ENCODE measurements at places on chromosomes 13 and 19.
A peak's percentile ranks its signal among the peaks of the same experiment; 100 is the strongest.

DNA sequence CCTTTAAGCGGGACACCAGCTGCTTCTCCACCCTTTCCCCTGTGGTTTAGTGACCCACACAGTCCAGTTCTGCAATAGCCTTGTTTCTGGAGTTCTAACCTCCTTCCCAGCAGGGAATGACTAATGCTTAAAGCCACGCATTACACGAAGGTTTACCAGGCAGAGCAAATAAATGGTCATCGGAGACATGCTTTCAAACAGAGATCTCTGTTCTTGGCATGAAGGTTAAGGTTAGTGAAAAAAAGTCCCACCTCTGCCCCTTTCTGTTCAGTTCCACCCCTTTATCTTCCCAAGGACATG is 25.3 kb upstream of the MEDAG start:
- DNase-seq: no peak

DNA sequence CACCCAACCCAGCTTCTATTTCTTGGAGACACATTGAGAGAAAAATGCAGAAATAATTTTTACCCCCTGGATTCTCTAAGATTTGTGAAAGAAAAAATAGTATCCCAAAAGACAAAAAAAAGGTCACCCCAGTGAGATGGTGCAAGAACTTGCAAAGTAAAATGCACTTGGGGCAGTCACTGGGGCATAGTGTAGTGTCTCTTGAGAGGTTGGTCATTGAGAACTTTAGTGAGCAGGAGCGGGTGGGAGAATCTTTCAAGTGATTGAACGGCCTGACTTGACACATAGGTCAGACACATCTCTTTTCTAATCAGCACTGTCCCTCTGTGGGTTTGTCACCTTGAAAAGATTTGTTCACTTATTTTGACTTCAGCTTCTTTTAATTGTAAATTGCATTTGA is 2.4 kb downstream of the ZNF85 start:
- DNase-seq: no peak

- DNase-seq: no peak
Observed at GRCh38 chr13:26025196-26025595, 26.6 kb downstream of the SHISA2 start.

- no peak for DNase-seq
Observed at GRCh38 chr13:50668691-50669271, 174.7 kb downstream of the DLEU7 start.

- DNase-seq: no peak
Observed at GRCh38 chr19:47779524-47780214, 1.2 kb downstream of the SELENOW start.

- DNase-seq: no peak
Observed at GRCh38 chr19:29303719-29304090, 90.8 kb upstream of the UQCRFS1 start.

DNA sequence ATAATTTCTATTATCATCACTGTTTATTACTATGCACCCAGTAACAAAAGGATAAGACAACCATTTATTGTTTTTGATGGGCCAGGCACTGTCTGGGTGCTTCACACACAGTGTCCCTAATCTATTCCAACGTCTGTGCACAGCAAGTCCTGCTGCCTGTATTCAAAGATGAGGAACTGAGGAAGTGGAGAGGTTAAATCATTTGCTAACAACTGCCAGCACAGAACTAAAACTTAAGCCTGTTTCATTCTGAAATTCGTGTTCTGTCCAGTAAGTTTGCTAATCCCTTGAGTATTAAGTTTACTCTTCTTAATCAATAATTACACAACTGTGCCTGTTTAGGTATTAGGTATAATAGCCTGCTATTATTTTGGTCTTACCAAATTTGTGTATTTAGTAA is 41.9 kb downstream of the TEX26 start:
- no peak for DNase-seq

- no peak for DNase-seq
Observed at GRCh38 chr19:44779150-44779549, 1.5 kb downstream of the CBLC start.

GRCh38 chr19:17234911-17235299 is 8.9 kb downstream of the OCEL1 start:
- peak; percentile 64 for DNase-seq

DNA sequence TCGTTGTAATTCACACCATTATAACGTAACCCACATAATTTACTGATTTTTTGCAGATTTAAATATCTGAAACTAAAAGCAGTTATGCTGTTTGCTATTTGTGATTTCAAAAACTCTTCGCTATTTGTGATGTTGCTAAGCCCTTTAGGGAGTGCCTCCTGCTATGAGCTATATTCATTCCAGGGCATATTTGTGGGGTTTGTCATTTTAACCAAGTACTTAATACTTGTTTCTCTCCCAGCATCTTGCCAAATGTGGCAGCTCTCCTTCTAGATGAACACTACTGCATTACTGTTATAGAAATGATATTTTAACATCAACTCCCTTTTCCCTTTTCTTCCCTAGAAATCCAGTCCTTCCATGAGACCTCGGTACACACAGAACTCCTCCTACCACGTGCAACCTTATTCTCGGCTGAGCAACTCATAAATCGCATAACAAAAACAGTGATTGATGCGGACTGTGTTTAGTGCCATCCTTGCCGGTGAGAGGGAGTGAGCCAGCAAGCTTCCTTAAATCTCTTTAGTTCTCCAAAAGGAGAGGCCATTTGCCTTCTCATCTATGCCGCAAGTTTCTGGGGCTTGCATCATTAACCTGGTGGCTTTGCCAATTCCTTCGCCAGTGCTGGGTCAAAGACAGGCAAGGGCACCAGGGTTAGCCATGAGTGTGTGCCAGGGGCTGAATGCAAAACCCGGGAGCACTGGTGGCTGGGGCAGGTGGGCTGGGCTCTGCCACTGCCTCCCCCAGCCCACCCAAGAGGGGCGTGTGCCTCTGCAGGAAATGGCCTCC is 33.4 kb downstream of the RFX2 start:
- DNase-seq: no peak

DNA sequence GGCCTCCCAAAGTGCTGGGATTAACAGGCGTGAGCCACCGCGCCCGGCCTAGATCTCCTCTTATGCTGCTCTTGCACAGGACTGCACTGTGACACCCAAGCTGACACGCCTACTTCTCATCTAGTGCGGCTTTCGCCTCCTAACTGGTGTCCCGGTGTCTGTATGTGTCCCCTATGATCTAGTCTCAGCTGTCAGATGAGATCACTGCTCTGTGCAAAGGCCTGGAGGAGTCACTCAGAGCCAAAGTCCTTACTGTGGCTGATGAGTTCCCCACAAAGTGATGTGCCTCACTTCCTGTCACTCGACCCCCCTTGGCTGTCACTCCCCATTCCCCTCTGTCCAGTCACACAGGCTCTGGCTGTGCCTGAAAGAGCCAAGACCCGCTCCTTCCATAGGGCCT is 2.5 kb downstream of the ZNF556 start:
- DNase-seq: no peak

DNA sequence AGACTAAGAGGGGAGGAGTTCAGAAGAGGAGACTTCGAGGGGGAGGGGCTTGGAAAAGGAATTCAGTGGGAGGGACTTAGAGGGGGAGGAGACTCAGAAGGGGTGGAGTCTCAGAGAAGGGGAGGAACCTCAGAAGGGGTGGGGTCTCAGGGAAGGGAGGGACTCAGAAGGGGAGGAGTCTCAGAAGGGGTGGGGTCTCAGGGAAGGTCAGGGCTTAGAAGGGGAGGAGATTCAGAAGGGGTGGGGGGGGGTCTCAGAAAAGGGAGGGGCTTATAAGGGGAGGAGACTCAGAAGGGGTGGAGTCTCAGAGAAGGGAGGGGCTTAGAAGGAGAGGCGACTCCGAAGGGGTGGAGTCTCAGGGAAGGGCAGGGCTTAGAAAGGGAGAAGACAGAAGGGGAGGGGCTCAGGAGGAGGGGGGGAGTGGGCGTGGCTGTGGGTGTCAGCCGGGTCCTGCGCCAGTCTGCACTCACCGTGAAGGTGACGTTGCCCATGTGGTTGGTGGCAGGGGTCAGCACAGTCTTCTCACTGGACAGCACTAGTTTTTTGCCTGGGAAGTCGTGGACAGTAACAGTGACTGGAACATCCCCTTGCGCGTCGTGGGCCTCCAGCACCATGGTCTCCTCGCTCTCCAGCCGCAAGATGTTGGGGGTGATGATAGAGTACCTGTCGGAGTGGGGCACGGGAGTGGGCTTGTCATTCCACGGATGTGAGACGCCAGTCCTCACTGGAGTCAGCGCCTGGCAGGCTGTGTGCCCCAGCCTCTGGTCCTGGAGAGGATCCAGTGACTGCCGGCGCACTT is 1.5 kb downstream of the C3 start:
- DNase-seq: peak; percentile 12

DNA sequence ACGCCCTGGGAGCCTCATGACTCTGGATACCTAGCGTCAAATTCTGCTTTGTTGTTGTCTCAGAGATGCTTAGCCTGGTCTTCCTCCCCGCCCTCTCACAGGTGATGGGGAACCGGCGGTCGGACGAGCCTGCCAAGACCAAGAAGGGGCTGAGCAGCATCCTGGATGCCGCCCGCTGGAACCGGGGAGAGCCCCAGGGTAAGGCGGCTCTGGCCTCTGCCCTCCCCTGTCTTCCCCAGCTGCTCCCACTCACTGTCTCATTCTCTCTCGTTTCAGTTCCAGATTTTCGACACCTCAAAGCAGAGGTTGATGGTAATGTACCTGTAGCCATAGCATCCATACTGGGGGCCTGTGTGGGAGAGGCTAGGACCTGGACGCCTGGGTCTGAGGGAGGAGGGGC is 11.4 kb downstream of the ARHGEF1 start:
- no peak for DNase-seq

DNA sequence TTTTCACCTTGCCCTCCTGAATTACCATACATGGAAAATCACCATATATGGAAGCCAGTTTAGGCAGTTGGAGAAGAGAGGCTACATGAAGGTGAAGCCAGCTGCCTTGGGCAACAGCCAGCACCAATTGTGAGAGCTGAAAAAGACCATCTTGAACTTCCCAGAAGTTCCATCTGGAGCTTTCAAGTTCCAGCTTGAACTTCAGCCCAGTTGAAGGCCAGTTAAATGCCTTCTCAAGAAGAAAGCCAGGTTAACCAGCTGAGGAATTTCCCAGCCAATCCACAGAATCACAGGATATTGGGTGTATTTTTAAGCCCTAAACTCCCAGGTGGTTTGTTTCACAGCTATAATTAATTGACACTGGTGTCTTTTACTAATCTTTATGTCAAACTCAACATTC is 713.6 kb upstream of the MIR17HG start:
- DNase-seq: no peak

- no peak for DNase-seq
Observed at GRCh38 chr19:50777830-50778303, 7.6 kb downstream of the GPR32 start.

GRCh38 chr19:17841371-17841809 is 6.4 kb downstream of the JAK3 start:
- no peak for DNase-seq

GRCh38 chr19:6021878-6022569 is 44.1 kb upstream of the RANBP3 start:
- DNase-seq: peak; percentile 70

GRCh38 chr19:56567274-56568120 is at the start of gene ZNF470:
Gene ZNF470 (plus strand): TSS chr19:56567468. CDS start chr19:56570312, 2,844 bp downstream.
- DNase-seq: peak; percentile 82

GRCh38 chr13:40922437-40923040 is 96.6 kb downstream of the ELF1 start:
- no peak for DNase-seq

DNA sequence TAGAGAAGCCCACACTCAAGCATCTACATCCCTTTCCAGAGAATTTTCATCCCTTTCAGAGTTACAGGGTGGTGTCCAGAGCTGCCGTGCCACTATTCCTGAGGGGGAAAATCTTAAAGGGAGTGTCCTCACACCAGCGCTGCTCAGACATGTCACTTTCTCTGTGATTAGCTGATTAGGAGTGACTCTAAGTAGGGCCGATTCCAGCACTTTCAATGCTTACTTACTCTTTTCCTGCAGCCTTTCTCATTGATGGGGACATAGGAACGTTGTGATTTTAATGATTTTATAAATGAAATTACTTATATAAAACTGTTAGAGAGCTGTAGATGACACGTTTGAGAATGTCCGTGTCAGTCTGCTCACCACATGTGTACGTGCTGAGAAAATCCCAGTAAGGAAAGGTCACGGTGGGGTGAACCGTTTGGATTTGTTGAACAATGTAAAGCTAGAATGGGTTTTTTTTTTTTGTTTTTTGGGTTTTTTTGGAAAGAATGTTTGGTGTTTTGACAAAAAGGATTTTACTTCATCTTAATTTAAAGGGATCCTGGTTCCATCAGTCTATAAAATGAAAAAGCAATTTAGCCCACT is 56.6 kb upstream of the SPATA13 start:
- DNase-seq: no peak

GRCh38 chr13:40781717-40782116 is 7.7 kb upstream of the SLC25A15 start:
- no peak for DNase-seq

DNA sequence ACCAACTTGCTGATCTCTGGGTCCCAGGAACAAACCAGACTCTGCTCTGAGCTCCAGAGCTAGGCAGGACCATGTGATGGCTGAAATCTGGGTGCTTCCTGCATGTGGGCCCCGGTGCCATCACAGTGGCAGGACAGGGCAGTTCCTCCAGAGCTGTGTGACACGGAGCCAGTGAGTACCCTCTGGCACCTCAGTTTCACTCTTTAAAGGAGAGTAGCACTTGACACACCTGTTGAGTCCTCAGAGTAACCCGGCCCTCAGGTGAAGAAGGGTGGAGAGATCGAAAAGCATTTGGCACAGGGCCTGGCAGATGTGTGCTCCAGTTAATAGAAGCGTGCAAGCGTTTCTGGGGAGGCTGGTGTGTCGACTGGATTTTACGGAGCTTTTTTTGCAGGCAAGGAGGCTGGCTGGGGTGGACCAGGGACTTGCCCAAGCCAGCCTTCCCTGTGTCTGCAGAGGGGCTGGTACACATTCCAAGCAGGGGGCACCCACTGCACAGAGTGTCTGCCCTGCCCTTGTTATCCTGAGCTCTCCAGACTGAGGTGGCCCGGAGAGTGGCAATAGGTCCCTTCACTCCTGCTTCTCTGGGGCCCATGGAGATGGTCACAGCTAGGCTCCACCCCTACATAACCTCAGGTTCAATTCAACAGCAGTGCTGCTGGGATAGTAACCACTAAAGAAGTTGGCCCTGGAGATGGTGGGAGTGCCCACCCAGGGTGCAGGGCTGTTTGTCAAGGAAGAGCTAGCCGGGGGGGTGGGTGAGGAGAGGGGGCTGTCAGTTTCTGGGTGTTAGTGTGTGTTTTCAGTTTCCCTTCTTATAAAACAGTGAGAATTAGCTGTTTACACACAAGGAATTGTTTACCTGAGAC is 8.3 kb downstream of the RPS19 start:
- DNase-seq: no peak

- no peak for DNase-seq
Observed at GRCh38 chr13:81051873-81052272, 710.9 kb upstream of the SPRY2 start.
